ENCODE measurements at places on chromosomes 3 and 15. TPM values are rescaled to one million over a fixed set of nuclear protein-coding genes. Genes with fewer than 3 reads are reported as not detected.

DNA sequence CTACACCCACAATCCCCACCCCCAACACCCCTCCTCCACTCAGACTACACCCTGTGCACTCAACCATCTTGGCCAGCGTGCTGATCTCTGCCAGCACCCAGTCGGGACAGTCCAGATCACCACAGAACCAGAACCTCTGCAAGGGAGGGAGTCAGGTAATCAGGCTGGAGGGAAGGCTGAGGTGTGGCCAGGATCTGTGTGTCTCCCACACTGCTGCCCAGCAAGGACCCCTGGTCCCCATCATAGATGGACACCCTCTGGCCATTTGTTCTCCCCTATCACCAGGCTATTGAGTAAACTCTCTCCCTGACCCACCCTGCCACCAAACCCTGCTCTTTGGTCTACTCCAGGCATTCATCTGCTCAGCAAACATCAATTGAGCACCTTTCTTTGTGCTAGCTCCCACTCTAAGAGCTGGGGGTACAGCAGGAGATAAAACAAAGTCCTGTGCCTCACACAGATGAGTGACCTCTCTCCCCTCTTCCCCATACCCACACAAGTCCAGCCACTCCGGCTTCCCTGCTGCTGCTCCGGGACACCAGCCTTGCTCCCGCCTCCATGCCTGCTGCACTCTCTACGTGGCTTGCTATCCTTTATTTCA lies 134.8 kb downstream of the TBC1D2B start:
- DNase-seq: no peak

DNA sequence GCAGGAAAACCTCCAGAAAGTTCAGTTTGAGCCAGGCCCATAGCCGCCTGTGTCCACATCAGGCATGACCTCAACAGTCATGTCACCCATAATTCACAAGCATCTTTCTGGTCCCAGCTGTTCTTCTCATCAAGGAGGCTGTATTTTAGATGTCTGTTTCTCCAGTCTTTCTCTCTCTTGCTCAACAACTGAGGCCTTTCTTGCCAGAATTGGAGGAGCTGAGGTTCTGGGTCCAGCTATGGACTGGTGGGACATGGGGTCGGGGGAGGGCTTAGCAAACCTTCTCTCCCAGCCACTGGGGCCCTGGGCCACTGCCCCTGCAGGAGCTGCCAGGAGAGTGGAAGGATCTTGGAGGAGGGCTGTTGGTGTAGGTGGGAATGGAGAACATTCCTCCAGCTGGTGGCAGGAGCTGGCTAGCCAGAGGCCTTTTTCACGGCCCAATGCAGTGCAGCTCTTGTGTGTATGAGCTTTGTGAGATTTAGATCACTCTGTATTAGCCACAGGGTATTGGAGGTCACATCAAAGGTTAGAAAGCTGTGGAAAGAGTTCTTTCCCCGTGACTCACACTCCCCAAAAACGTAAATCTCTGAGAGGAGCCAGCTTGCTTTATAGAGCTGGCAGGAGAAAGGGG lies 23.5 kb downstream of the MAGEF1 start:
- peak; percentile 89 for DNase-seq

GRCh38 chr3:54836871-54837270 lies 91.0 kb downstream of the LRTM1 start:
- DNase-seq: no peak

GRCh38 chr3:157494581-157495281 lies 8.5 kb downstream of the VEPH1 start:
- peak; percentile 50 for DNase-seq

DNA sequence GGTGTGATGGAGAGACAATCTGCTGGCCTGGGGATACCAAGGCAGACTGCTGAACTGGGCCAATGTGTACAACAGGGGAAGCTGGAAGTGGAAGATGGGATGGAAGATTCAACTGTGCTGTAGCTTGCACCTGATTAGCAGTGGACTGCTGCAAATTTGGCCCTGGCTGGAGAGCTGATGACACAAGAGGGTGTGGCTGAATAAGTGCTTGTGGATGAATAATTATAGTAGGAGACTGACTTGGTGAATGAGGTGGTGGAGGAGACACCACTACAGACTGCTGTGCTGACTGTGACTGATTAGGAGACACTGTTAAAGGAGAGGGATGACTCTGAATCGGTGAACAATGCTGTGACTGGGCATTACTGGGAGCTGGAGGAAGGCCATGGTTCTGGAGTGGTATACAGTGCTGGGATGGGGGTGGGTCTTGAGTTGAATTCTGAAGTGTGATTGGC lies 52.5 kb downstream of the PHC3 start:
- peak; percentile 52 for DNase-seq

- DNase-seq: no peak
Observed at GRCh38 chr3:28765194-28765593, 416.6 kb upstream of the AZI2 start.

GRCh38 chr15:68658151-68658550 lies 79.4 kb downstream of the CORO2B start:
- DNase-seq: no peak

GRCh38 chr3:116473602-116474001 lies 28.3 kb upstream of the LSAMP start:
- no peak for DNase-seq

DNA sequence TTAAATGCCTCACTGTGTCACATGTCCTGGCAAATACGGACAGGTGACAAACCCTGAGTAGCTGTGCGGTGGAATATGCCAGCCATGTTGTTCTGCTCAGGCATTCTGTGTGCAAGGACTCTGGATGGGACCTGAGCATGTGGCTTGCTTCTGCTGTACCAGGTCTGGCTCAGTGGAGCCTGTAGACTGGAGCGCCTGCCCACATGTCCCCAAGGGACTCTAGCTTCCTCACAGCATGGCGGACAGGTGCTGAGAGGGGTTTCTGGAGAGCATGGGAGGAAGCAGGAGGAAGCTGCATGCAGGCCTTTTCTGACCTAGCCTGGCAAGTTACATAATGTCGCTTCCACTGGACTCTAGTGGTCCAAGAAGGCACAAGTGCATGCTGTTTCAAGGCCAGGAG lies 96.3 kb downstream of the PLXNA1 start:
- DNase-seq: no peak

GRCh38 chr3:122092460-122093165 lies 37.5 kb downstream of the CD86 start:
- DNase-seq: peak; percentile 21

GRCh38 chr15:94417501-94418293 lies 186.3 kb downstream of the MCTP2 start:
- peak; percentile 0 for DNase-seq

DNA sequence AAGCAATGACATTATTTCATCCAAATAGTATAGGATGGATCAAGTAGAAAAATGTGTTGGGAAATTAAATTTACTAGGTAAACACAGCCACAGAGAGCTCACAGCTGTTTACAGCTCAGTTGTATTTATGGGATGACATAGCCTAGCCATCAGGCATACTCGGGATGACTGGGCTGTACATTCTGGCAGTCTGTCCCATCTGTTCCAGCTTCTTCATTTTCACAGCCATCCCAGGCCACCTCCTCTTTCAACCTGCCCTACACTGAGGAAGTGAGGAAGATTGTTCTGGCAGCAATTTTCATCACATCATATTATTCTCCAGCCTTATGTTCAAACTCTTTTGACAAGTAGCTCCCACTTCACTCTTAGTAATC lies 98.4 kb upstream of the PFN2 start:
- no peak for DNase-seq

- no peak for DNase-seq
Observed at GRCh38 chr3:23811919-23812318, 6.2 kb downstream of the UBE2E1 start.

GRCh38 chr3:99373088-99373845 lies 265.1 kb upstream of the COL8A1 start:
- peak; percentile 51 for DNase-seq

DNA sequence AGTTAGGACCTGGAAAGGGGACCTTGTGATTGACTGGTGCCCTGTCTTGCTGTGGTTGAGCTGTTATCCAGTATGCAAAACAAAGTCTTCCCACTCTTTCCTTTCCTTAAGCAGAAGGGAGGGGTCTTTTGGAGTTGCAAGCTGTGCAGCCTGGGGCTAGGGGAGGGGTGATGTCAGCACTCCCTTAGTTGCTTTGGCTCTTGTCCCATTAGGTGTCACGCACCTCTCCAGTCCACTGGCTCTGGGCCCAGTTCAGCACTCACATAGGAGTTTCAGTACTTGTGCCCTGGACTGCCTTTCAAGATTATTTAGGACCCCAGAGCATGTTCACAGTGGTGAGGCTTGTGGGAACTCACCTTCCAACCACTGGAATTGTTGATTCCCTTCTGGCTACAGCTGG lies 238.5 kb downstream of the DOCK3 start:
- no peak for DNase-seq

DNA sequence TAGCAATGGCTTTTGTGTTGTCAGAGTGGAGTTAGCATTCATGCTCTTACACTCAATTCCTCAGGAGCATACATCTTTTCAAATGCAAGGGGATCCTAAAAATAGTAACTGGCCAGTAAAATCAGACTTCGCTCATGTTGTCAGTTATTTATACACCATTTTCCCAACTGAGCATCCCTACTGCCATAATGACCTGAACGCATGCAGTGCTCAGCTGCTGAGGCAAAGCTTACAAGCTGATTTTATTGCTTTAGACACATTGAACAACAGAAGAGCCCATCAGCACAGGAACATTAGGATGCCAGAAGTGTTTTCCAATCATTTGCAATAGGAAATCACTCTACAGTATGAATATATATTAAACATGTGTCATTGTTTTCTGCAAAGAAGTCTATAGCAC lies 689.7 kb upstream of the BCHE start:
- DNase-seq: no peak

GRCh38 chr3:100269410-100270214 lies 8.8 kb downstream of the TBC1D23 start:
- DNase-seq: peak; percentile 83

DNA sequence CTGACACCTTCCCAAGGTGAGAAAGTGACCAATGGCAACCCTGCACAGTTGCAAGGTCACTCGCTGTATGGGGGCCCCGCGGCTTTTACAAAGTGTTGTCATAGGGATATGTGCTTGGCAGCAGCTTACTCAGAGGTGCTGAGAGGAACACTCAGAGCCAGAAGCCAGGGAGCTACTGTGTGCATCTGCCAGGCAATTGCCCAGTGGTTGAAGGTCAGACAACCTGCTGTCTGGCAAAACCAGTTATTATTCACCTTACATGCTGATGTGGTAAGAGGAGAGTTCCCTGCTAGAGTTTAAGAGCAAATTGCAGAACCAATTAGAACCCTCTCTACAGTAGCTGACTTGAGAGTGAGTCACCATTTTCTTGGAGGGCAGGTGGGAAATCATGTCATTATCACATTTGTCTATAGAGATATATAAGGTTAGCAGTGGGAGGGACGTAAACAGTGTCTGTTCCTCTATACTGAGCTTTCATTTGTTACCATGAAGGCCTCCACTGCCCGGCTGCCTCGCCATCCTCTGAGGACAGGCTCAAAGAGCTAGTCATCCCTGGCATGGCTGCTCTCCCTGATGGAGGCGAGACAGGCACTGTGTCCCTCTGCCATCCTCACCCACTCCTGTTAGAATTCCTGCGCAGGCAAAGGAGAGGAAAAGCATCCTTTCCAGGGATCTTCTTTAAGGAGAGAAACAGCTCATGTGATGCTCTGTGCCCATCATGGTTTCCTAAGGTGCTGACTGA lies 274.4 kb downstream of the PLCL2 start:
- no peak for DNase-seq

DNA sequence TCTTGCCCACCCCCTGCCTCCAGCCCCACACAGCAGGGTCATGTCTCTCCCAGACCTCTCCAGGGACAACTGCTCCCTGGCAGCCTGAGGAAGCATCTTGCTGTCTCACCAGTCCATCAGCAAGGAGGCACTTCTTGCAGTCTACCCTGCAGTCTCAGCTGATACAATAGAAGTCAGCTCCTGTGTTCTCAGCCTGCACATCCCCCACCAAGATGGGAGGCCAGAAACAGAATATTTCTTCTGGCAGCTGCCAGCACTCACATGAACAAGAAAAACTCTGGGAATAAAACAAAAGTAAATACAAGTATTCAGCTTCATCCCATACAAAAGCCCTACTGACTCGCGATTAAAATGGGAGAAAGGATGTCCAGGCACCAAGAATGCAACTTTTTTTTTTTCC lies 457.4 kb upstream of the PROK2 start:
- DNase-seq: no peak

PLSCR4 gene
- 28.3 TPM for total RNA-seq

KPNA4 gene
- 37.8 TPM for total RNA-seq

CCR9 gene
- total RNA-seq: not detected

CIB1 gene
- total RNA-seq: 12.8 TPM

All from fibroblast of the aortic adventitia (primary cell).